ENCODE measurements at places on chromosomes 1 and 21.

DNA sequence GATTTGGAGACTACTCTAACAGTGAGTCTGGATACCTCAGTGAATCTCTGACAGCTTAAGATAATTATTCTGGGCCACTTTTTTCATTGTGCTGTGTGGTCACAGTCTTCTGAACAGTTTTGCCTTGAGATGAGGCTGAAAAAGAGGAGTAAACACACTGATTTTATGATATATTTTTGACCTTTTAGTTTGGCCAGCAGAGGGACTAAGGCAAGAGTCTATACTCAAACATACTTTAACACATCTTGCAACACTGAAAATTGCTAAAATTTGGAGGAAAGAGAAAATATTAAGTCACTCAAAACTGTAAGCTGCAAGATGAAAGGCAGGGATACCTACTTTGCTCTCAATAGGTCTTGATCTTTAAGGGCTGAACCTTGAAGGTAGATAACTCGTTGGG lies 182.7 kb downstream of the KCNT2 start:
- DNase-seq: no peak

DNA sequence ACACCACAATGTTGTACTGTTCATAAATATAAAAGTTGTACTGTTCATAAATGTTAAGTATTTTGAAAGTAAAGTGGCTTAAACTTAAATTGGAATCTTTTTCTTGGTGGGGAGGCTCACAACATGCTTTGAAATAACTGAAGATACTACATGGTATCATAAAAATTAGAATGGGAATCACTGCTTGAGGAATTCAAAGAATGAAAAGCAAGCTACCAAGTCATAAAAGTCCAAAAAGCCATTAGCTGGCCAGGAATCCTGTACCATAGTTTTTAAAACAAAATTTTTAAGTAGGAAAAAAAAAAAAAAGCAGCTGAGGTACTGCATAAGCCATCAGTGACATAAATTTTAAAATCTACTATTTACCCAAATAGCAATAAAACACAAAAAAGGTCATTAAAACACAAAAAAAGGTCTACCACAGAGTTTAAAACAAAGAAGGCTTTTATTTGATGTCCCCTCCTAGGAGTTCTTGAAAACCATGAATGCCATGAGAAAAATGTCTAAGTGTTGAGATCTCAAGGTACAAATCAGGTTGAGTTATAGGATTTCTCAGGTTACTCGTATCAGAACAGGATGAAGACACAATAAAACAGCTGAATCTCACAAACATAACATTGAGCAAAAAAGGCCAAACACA lies 8.6 kb downstream of the ZZZ3 start:
- DNase-seq: no peak

DNA sequence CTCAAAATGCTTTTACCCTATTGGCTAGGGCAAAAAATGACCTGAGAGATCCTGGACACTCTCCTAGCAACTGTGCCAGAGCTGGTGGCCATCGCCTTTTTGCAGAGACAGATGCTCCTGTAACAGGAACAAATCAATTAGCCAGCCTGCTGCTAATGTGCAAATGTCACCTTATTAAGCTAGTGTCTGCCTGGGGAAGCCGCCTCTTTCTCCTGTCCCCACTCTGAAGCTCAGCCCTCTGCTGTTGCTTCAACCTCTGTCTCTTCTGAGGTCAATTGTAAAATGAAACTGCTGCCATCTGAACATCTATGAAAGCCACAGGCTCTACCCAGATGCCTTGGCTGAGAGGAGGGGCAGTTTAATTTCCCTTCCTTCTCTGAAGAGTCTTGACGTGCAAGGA lies 85.5 kb upstream of the CACNA1E start:
- DNase-seq: no peak

DNA sequence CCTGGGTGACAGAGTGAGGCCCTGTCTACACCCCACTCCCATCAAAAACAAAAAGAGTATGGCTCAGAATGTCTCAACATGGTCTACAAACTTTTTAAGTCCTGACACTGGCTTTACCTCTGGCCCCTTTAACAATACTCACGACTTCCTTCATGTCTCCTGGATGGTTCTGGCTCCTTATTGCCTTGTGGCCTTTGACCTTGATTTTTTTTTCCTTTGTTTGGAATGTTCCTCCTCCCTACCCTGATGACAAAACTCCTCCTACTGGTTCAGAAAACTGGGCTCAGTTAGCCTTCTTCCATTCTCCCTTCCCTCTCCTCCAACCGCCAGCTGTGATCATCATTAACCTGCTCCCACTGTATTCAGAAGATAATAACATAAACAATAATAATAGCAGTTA lies 4.6 kb upstream of the SOAT1 start:
- no peak for DNase-seq

Data from NCI-H2081 treated with DMSO at 0.1 percent for 48 hours (cell line).